ENCODE measurements at places on chromosomes 3 and 15.

DNA sequence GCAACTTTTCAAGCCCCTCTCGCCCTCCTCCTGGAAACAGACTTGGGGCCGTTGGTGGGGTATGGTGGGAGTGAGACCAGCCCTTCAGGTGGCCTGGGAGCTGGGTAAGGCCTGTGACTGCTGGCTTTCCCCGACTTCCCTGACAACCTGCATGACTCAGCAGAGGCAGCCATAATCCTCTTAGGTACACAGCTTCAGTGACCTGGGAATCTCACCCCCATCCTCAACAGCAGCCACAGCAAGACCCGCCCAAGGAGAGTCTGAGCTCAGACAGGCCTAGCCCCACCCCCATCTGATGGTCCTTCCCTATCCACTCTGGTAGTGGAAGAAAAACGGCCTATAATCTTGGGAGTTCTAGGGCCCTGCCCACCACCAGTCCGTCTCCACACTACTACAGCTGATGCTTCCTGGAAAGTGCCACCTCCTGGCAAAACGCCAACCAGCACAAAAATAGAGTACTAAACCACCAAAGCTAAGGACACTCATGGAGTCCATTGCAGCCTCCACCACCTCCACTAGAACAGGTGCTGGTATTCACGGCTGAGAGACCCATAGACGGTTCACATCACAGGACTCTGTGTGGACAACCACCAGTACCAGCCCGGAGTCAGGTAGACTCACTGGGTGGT, 13.1 kb upstream of the SLC27A2 start:
- no peak for DNase-seq

GRCh38 chr15:76483018-76483417, 146.4 kb downstream of the ISL2 start:
- DNase-seq: no peak

- no peak for DNase-seq
These were observed 63.5 kb downstream of the CMSS1 start for GRCh38 chr3:99881121-99881524.

DNA sequence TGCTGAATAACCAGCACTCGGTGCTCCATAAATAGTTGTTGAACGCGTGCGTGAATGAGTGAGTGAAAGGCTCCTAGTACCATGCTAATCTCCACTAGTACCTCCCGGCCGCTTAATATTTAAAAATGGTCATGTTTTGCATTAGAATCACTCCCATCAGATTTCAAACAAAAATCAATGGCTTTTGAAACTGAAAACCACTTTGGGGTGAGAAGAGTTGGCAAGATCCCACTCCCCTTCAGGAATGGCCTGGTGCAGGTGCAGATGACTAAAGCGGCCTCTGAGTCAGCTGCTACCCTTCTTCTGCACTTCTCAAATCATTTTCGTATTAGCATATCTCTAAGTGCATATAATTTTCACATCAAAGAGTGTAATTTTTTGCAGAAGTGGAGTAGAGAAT, 425.3 kb upstream of the PROK2 start:
- no peak for DNase-seq

DNA sequence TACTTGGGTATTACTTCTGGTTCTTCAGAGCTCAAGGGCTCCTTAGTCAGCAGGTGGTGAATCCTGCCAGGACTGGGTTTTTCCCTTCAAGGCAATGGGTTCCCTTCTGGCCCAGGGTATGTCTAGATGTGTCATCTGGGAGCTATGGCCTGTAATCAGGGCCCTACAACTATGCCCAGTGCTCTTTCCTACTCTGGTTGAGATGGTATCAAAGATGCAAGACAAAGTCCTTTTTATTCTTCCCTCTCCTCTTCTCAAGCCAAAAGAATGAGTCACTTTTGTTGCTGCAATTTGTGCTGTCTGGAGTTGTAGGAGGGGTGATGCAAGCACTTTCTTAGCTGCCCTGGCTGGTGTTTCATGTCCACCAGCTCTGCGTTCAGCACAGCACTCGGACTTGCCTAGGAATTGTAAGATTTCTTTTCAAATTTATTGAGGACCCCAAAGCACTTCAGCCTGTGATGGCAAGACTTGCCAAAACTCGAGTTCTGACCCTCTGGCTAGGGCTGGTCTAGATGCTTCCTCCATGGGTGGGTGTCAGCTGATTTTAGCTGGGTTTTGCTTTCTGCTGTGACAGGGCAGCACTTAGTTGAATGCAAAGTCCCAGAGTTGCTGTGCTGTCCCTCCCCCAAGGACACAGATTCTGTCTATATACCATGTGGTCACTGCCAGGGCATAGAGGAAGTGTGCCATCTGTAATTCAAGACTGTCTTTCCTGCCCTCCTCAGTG, 129.2 kb upstream of the CBLB start:
- DNase-seq: peak; percentile 67

DNA sequence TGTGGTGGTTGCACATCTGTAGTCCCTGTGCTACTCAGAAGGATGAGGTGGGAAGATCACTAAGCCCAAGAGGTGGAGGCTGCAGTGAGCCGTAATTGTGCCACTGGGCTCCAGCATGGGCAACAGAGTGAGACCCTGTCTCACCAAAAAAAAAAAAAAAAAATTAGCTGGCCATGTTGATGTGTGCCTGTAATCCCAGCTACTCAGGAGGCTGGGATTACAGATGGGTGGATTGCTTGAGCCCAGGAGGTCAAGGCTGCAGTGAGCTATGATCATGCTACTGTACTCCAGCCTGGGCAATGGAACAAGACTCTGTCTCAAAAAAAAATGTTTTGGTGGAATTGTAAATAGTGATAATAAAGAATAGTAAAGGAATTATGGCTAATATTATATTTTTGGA, 9.9 kb downstream of the ATRIP start:
- no peak for DNase-seq

GRCh38 chr15:48992545-48992944, 28.8 kb upstream of the SHC4 start:
- DNase-seq: peak; percentile 66
